ENCODE measurements at places on chromosomes 4 and X.

DNA sequence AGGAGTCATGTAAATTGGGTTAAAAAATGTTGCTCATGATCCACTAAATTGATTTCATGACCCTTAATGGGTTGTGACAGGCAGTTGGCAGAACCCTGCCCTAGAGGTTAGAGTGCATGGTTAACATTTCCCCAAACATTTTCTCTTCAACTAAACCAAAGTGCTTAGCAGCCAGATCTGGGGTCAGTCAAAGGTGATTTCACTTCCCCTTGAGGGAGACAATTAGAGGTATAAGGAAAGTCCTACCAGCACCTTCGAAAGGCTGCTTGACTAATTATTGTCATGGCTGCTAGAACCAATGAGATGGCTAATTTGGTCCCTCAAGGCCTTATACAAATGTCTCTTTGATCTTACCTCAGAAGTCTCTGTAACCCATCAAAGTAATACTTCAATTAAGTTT lies 30.9 kb upstream of the INTS6L start:
- no peaks in the 10 kb centered on the region for H3K27me3 ChIP-seq
- no peaks in the 10 kb centered on the region for H3K36me3 ChIP-seq
- H3K4me1 ChIP-seq = no peaks in the 10 kb centered on the region
- no peak for DNase-seq

- no peaks in the 10 kb centered on the region for H3K27me3 ChIP-seq
- H3K4me1 ChIP-seq = no peaks in the 10 kb centered on the region
- H3K4me3 ChIP-seq = no peak overlapping the region
- H3K36me3 ChIP-seq = no peaks in the 10 kb centered on the region
- H3K27ac ChIP-seq = no peak overlapping the region
Observed at GRCh38 chr4:32689518-32689917, 1969.3 kb downstream of the PCDH7 start.

- H3K27ac ChIP-seq = no peak overlapping the region
- no peaks in the 10 kb centered on the region for H3K36me3 ChIP-seq
- H3K4me1 ChIP-seq = no peaks in the 10 kb centered on the region
- H3K27me3 ChIP-seq = peaks cover 5% of the 10 kb centered on the region
- no peak overlapping the region for H3K4me3 ChIP-seq
- no peak for DNase-seq
Observed at GRCh38 chr4:37243051-37243450, 1.5 kb upstream of the NWD2 start.

DNA sequence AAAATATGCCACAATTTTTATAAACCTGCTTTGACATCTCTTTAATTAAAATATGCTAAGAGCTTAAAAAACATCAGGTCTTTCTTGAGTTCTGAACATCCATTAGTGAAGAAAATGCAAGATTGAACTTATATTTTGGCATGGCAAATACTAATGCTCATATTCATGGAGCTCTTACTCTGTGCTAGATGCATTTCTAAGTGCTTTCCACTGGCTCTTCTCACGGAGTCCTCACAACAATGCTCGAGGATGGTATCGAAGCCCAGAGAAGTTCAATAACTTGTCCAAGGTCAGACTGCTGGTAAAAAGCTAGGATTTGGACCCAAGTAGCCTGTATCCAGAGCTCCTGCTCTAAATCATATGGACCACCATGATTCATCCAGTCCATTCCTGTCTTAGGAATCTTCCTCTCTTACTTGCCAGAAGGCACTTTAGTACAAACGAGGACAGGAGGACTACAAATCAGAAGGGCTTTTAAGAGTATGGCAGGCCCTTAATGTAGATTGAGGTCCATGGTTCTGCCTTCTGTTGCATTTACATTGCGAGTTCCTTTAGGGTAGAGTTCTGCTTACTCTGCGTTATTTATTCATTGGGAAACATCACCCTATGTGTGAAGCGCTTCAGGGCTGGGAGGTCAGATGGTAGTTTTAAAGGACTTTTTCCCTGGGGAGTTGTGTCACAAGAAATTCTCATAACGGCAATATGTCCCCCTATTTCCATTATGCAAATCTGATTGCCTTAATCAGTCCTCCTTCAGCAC lies 199.2 kb downstream of the RASL11B start:
- no peaks in the 10 kb centered on the region for H3K27me3 ChIP-seq
- H3K4me3 ChIP-seq = no peak overlapping the region
- DNase-seq = no peak
- no peaks in the 10 kb centered on the region for H3K4me1 ChIP-seq
- no peaks in the 10 kb centered on the region for H3K36me3 ChIP-seq
- no peak overlapping the region for H3K27ac ChIP-seq

Data from CD4-positive, alpha-beta memory T cell (primary cell).